NCI-H1105 (cell line): ENCODE measurements at places on chromosomes 6 and 20.

- no peak for DNase-seq
Observed at GRCh38 chr6:37238381-37238780, 19.2 kb upstream of the TBC1D22B start.

- DNase-seq, result no peak
Observed at GRCh38 chr20:21129861-21130260, 4.0 kb downstream of the KIZ start.

DNA sequence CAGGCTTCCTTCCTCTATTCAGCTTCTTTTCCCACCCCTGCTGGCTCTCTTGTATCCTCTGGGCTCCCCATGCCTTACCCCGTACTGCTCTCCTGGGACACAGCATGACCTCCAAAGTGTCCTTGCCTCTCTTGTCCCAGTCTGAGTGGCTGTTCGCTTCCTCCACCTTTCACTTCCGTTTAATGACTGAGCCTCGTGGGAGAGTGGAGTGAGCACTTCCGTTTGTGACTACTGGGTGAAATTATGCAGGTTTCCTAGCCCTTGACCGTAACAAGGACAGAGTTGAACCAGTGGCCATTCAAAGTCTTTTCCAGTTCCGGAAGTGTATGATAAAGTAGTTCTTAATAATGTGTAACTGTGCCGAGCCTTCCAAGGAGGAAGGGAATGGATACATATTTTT, 109.2 kb downstream of the ARID1B start:
- no peak for DNase-seq

- DNase-seq, result no peak
Observed at GRCh38 chr6:37482606-37483251, 17.0 kb downstream of the CCDC167 start.

DNA sequence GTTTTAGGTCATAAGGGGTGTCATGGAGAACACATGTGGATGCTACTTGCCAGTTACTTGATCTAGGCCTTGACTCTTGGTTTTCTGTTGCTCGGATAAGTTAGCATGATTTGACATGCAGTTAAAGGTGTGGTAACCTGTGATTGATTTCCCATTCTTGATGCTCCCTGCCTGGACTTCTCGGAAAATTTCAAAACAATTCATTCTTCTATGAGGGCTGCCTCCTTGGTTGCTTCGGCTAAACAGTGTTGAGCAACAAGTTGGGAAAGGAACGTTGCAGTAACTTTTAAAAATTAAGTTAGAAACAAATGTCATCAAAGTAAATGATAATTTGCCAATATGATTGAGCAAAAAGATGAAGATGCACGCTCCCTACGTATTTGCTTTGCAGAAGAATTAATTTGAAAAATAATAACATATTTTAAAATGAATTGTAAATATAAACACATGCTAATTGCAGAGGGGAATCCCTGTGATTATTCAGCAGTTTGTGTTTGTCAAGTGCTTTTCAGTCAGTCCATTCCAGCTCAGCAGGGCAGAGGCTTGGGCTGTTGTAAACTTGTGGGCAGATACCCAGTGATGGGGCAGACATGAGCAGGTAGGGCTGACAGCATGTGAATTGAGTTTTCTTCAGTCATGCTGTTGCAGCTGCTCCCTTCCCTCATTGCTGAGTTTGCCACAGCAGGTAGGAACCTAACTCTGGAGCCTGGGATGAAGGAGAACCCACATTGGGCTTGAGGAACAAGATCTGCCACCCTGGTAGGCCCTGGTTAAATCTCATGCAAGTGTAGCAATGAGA, 110.2 kb downstream of the ESR1 start:
- DNase-seq, result no peak

GRCh38 chr6:26457264-26457805, 420 bp upstream of the BTN2A1 start:
- peak; percentile 47 for DNase-seq

DNA sequence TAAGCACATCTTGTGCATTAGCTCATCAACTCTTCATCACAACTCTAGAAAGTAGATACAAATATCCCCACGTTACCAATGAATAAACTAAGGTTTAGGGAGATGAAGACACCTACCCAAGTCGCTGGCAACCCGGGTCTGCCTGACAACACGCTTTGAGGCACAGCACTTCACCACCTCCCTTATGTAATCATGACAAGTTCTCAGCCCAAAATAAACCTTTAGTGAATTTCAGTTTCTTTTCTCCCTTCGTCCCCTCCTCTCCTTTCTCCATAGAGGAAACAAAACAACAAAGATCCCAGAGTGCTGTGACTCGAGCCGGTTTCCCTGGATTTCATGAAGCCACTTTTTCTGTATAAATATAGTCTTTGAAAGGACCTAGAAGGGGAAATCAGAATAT, 105.4 kb downstream of the MAFB start:
- no peak for DNase-seq

DNA sequence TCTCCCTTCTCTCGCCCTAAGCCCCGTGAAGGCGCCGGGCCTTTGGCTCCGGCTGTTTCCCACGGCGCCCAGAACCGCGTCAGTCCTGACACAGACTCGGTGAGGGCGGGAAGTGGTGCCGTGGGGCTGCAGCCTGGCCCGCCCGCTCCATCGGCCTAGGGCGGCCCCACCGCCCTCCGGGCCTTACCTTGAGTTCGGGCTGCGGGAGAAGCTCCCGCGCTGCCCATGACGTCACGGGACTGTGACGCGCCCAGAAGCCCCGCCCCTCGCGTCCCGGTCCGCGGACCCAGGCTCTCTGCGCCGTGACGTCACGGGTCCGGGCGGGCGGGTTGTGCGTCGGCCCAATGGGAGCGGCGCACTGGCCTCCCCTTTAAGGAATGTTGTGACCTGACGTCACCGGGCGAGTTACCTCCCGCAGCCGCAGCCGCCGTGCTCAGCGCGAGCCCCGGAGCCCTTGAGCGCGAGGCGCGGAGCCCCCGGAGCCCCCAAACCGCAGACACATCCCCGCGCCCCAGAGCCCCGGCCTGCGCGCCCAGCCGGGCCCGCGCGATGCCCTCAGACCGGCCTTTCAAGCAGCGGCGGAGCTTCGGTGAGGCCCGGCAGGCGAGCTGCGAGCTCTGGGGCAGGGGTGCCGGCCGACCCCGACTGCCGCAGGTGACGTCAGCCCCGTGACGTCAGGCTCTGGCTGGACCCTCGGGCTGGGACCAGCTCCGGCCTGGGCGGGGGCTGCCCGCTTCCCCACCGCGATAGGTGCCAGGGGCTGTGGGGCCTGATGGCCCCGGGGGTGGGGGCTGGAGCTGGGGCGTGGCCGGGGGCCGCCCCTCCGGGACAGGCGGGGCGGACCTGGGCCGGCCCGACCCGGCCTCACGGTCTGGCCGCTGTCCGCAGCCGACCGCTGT, at the start of gene MAP1LC3A:
Gene MAP1LC3A (plus strand): TSS at position 399 of the 899 bp plus-strand sequence. CDS start 151 bp downstream, at position 550.
- DNase-seq, result peak; percentile 91

GRCh38 chr6:139586273-139586672, 211.8 kb upstream of the CITED2 start:
- no peak for DNase-seq

DNA sequence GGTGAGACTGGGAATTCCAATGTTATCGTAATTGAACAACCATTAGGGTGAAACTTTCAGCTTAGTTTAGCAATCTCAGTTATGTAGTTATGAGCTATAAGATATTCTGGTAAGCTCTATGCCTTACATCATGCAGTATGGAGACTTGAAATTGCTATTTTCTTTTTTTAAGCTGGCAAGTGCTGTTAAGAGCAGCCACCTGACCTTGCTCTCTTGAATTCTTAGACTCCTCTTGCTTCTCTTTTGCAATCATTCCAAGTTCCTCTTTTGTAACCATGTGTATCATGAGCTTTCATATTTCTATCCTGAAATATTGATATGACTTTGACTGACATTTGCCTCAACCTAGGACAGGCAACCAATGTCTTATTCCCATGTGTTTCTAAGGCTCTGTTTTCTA, 446.3 kb upstream of the SLC35B3 start:
- DNase-seq, result no peak
